ENCODE measurements at places on chromosomes 16 and 17. TPM values are rescaled to one million over a fixed set of nuclear protein-coding genes. Genes with fewer than 3 reads are reported as not detected.

TBC1D3C gene
- 0.32 TPM for total RNA-seq

OR1F1 gene
- total RNA-seq = not detected

KRTAP9-4 gene
- total RNA-seq = not detected

TANC2 gene
- 23.3 TPM for total RNA-seq

PCTP gene
- 14.6 TPM for total RNA-seq

ENPP7 gene
- not detected for total RNA-seq

OR3A3 gene
- total RNA-seq = not detected

C16orf92 gene
- total RNA-seq = not detected

RNF222 gene
- total RNA-seq = not detected

KPNA2 gene
- 101 TPM for total RNA-seq

PLA2G15 gene
- 24.6 TPM for total RNA-seq

TMEM238L gene
- not detected for total RNA-seq

Data from articular chondrocyte of knee joint (primary cell).